ENCODE measurements at places on chromosomes 3 and 15.

DNA sequence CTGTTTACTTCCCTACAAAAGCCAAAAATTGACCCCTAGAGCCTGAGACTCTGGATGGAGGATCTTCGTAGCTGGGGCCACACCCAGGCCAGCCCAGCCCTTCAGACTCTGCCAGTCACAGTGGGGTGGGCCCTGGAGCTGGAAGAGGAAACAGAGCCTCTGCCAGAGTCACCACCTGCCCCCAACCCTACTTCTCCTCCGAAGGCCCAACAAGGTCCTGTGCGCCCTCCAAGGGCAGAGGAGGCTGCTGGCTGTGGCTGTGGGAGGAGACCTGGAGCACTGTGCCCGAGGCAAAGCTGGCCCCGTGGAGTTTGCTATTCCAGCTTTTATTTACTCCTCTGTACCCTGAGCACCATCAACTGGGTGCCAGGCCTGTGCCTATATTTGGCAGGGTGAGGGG, 19.0 kb downstream of the CISH start:
- DNase-seq, result no peak

DNA sequence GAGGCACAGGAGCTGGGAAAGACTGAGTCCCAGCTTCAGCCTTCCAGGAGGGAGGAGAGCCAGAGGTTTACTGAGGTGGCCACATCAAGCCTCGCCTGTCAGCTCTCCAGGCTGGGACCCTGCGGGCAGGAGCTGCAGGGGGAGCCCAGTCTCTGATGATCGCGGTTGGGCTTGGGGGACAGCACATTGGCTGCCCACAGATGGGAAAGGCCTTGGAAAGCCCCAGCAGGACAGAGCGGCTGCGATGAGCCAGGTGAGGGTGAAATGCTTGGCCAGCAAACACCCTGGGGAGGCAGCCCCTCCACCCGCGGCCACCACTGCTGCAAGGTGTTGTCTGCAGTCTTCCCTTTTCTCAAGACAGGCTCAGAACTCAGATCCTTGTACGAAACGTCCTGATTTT, 31.2 kb downstream of the SEC61A1 start:
- DNase-seq, result no peak

GRCh38 chr15:49270541-49271421, 100.7 kb downstream of the GALK2 start:
- no peak for DNase-seq

GRCh38 chr15:26028086-26028740, 165.1 kb upstream of the ATP10A start:
- DNase-seq, result no peak

GRCh38 chr3:38725726-38726419, 76.4 kb upstream of the SCN5A start:
- no peak for DNase-seq

DNA sequence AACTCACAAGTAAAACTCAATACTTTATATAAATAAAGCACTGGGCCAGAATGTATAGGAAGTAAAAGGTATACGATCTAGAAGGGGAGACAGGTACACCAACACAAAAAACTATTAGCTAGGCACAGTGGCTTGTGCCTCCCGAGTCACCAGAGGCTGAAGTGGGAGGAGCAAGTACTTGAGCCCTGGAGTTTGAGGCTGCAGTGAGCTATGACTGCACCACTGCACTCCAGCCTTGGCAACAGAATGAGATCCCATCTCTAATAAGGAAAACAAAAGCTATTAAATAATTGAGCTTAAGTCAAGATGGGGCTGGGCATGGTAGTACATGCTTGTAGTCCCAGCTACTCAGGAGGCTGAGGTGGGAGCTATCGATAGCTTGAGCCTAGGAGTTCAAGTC, 17.0 kb downstream of the PIK3CB start:
- no peak for DNase-seq

- no peak for DNase-seq
Measured at GRCh38 chr15:51621155-51621765, 1.3 kb downstream of the DMXL2 start.

GRCh38 chr15:61227950-61228936, 859 bp downstream of the RORA start:
- DNase-seq, result no peak

DNA sequence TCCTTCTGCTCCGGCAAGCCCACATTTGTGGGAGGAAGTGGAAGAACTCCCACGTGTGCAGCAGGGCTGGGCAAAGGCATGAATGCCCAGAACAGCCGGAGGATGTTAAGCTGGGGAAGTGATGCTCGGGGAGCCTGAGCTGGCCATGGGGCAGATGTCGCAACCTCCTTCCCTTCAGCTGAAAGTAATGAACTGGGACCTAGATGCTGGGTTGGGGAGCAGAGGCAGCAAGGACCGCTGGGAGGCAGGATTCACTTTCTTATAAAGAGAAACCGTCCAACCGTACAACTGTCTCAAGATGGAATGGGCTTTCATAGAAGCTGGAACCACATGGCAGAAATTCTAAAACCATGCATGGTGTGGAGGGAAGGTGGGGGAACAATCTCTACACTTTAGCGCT, 290.9 kb downstream of the OCA2 start:
- DNase-seq, result no peak

DNA sequence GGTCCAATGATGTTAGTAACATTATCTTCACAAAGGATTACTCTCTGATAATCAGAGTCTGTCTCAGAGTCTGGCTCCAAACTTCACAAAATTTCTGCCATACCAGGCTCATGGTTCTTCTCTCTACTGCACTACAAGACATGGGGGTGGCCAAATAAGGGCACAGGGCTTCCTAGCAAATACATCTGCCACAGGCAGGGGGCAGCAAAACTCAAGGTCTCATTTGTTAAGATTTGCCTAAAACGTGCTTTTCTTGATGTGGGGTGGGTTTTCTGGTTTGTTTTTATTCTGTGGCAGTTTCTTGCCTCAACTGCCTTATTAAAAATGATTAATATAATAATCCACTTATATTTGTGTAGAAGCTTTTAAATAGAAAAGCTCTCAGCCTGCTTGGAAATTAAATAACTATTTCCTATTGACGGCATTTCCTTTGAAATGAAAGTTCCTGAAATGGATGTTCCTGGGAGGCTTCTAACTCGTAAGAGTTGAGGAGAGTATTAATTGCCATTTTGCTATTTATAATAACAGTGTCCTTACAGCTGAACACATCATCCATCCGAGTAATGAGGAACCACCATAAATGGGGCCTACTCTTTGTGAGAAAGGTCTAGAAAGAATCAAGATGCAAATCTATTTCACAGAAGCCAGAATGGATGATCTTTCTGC, 53.8 kb downstream of the SST start:
- DNase-seq, result no peak

DNA sequence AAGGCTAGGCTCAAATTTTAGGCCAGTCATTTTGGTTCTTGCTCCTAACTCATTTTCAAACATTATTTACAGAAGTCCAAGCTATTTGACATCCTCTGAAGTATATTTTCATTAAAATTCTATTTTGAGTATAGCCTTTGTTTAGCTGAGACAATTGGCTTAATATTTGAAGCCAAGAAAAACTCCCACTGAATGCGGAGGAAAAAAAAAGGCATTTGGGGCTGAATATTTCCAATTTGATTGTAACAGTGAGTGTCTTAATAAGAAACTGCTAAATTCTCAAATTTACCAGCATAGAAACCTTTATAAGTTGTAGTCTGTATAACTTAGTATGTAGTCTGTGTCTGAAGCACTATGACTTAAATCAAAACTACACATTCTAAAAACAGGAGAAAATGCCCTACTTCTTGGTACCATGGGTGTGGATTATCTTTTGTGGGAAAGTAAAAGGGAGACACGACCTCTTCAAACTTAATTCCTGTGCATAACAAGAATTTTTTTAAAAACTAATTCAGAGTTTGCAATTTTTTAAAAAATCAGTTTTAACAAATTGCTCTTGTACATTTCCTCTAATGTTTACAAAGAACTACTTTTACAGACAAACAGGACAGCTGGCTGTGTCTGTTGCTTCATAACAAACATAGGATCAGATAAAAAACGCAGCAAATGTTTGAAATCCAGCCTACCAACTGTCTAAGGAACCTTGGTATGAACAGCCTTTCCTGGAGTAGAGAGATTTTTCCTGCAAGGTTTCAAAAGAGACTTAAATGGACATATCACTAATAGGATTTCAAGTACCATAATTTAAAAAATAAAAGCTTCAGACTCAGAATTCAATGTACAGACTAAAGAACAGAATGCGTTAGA, 52.7 kb upstream of the LMOD3 start:
- peak; percentile 31 for DNase-seq

- DNase-seq, result no peak
Measured at GRCh38 chr15:62109982-62110851, 43.4 kb downstream of the C2CD4A start.

- no peak for DNase-seq
Measured at GRCh38 chr15:52124270-52124880, 11.8 kb upstream of the BCL2L10 start.

GRCh38 chr3:105791919-105792786, 76.7 kb downstream of the CBLB start:
- DNase-seq, result no peak

GRCh38 chr3:37700466-37701248, 161.0 kb upstream of the CTDSPL start:
- DNase-seq, result no peak

DNA sequence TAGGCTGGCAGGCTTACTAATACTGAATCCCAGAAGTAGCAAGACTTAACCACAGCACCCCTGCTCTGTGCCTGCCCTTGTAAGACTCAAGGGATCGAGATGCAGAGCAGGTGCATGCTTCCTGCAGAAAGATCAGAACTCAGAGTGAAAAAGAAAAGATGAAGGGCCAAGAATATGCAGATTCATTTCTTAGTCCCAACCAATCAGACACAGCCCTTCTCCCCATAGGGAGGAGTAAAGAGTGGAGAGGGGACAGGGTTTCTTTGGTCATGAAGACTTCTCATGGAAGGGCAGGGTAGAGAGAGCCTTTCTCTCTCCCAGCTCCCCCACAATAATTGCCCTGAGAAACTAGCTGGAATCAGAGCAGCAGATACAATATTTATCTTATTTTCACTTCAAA, 105.6 kb upstream of the MB21D2 start:
- no peak for DNase-seq

GRCh38 chr3:167750272-167750971, 14.9 kb downstream of the SERPINI1 start:
- DNase-seq, result no peak

DNA sequence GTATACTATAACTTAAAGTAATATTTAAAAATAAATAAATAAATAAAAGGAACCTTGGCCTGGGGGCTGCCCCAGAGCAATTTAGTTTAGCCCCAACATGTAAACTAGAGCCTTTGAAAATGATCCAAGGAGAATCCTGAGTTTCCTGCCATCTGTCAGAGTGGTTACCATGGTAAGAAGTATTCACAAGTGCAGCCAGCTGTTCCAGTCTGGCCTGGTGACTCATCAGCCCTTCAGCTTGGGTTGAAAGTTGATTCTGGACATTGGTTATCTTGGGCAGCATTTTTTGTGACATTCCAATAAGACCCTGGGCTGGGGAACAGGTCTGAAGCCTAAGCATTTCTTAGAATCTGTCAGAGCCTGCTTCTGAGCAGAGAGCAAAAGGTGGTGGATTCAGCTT, 72.7 kb upstream of the LRTM1 start:
- DNase-seq, result no peak

DNA sequence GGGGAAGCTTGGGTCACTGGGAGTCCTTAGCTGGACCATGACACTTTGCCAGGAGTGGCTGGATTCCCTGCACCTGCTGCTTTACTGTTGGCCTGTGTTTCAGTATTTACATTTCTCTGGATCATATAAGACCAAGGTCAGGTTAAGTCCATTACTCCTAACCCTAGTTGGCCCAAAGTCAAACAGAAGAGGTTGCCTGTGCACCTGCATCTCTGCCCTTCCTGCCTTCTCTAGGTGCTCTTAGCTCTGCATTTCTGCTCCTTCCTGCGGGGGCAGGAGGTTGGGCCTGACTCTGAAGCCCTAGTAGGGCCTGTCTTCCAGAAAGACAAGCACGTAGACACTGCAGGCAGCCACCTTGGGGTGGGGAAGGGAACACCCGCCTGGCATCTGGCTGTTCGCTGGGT, 124.3 kb downstream of the RPLP1 start:
- DNase-seq, result no peak

- no peak for DNase-seq
Measured at GRCh38 chr3:57709559-57709958, 16.7 kb upstream of the DENND6A start.

- no peak for DNase-seq
Measured at GRCh38 chr3:143135150-143135549, 15.6 kb downstream of the CHST2 start.

DNA sequence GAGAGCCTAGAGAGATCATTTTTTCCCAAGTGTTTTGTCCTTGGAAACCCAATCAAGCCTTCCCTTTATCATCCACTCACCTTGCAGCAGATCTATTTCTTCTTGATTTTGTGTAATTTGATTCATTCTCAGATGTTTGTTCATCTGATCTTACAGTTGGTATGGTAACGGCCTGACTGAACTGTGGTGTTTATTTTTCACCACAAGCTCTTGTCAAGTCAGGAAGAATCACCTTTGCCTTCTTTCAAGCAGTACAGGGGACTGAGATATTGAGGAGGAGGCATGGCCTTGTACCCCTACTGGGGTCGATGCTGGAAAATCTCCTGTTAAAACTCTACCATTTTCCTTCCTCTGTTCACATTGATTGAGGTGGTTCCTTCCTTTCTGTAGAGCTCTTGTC, 361.4 kb upstream of the CFAP20DC start:
- no peak for DNase-seq

DNA sequence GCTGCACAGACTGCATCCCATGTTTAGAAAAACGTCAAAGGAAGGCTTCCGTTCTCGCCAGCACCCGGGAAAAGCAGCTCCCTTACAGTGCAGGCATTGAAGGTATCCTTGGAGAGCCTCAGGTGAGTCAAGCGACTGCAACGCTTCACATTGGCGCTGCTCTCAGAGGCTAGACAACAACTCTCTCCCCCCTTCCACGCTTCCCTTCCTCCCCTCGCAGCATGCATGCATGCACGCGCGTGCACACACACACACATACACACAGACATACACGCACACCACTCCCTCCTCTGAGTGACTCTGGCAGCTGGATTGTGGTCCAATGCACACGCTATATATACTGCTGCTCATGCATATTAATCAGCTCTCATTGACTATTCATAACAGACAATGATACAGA, 191.1 kb downstream of the PDZRN3 start:
- DNase-seq, result no peak

- DNase-seq, result no peak
Measured at GRCh38 chr3:41037651-41038334, 161.5 kb upstream of the CTNNB1 start.

- DNase-seq, result no peak
Measured at GRCh38 chr3:168884353-168884903, 779.1 kb downstream of the MECOM start.

DNA sequence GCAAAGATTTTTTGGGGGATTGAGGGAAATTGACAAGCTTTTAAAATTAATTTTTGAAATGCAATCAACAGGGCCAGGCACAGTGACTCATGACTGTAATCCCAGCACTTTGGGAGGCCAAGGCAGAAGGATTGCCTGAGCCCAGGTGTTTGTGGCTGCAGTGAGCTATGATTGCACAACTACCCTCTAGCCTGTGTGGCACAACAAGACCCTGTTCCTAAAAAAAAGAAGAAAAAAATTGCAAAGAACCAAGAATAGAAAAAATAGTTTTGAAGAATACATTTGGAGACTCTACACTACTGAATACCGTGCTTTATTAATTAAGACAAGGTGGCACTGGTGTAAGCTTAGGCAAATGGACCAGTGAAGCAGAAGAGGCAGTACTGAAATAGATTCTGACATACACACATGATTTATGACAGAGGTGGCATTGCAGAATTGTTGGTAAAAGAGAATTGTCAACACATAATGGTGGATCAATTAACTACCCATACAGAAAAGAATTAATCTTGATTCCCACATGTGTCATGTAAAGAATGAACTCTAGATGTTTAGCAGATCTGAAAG, 443.3 kb upstream of the ATP11B start:
- DNase-seq, result no peak

Measured in hippocampal formation (tissue), 2 donors.